ENCODE measurements at places on chromosomes 6 and 20. TPM values are rescaled to one million over a fixed set of nuclear protein-coding genes. Genes with fewer than 3 reads are reported as not detected.

The RSPO4 gene
- total RNA-seq = not detected

The TP53TG5 gene
- not detected for total RNA-seq

The ZNF311 gene
- 0.36 TPM for total RNA-seq

The COL19A1 gene
- total RNA-seq = under 0.01 TPM

The EYA2 gene
- total RNA-seq = 2.5 TPM

The PXMP4 gene
- 3.6 TPM for total RNA-seq

The DTD1 gene
- total RNA-seq = 124 TPM

The MYCT1 gene
- 1.1 TPM for total RNA-seq

The MRPS26 gene
- 24.7 TPM for total RNA-seq

The CLIC5 gene
- total RNA-seq = not detected

Data from IMR-90 (cell line).